ENCODE measurements at places on chromosomes 13 and 19. TPM values are rescaled to one million over a fixed set of nuclear protein-coding genes. Genes with fewer than 3 reads are reported as not detected.

- no peak for DNase-seq
Observed at GRCh38 chr13:89660752-89661151, 1686.7 kb upstream of the MIR17HG start.

DNA sequence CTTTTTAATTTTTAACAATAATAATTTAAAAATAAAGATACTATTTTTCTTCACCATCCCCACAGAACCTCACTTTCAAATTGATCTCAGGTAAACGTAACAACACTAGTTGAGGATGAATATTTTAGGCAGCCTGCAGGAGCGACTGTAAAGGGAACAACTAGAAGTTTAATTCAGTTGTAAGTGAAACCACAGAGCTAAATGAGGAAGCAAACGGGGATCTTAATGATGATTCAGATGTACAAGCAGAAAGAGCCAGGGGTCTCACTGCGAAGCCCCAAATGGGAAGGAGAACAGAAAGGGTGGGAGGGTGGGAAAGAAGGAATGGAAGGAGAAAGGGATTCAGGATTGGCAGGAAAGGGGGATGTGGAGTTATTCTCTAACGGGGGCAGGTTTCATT is 54.6 kb upstream of the RAP2A start:
- DNase-seq = no peak

- no peak for DNase-seq
Observed at GRCh38 chr13:25744178-25744577, 307.6 kb downstream of the SHISA2 start.

- peak; percentile 66 for DNase-seq
Observed at GRCh38 chr19:16117594-16118033, 5.9 kb downstream of the RAB8A start.

- DNase-seq = no peak
Observed at GRCh38 chr19:45123440-45123850, 30.5 kb downstream of the PPP1R37 start.

DNA sequence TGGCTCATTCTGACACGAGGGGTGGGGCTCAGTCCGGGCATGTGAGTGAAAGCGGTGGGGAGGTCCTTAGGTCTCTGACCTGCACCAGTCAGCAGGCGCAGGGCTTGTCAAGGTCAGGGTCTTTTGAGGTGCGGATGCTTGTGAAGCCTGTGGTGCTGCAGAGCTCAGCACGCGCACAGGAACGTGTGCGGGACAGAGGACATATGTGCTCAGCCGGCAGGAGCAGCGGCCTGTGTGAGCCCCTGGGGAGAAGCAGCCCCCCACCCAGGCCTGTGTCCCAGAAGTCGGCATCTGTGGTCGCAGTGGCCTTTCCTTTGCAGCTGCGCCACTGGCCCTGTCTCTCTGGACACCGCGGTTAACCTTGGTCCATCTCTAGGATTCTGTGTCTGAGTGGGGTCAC is 30.9 kb downstream of the ATP4B start:
- DNase-seq = no peak

DNA sequence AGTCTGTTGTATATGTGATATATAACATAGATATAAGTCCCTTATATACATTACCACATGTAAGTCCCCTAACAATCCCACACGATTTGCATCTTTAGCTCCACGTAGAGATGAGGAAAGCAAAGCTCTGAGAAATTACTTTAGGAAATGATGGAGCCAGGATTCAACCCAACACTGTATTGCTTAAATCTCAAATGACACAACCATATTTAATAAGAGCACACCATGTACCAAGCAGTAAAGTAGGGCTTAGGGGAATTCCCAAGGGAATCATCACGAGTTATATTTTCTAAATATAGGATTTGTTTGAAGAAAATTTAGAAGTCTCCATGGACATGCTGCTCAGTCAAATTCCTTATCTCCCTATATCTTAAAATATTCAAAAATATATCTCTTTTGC is 61.3 kb upstream of the POMP start:
- no peak for DNase-seq

DNA sequence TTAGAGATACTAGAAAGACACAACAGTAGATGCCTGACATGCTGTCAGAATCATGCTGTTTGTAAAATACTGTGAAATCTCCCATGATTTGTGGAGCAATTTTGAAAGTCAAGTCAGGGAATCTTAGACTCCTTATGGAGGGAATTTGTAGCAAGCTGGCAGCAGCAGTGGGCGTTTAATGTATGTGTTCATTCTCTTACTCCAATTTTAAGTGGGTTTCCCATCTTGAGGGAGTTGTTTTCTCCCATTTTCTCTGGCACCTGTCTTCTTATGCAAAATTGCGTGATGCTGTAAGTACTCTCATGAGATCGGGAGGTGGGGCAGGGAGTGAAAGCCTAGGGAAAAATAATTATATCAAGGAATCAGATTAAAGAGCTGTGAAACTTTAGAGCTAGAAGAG is 16.0 kb upstream of the GTF2F2 start:
- no peak for DNase-seq

- DNase-seq = no peak
Observed at GRCh38 chr19:33705090-33705847, 83.5 kb downstream of the CHST8 start.

GRCh38 chr13:31111136-31111535 is 50.6 kb downstream of the HSPH1 start:
- no peak for DNase-seq

- no peak for DNase-seq
Observed at GRCh38 chr19:45139286-45140143, 21.3 kb downstream of the NKPD1 start.

DNA sequence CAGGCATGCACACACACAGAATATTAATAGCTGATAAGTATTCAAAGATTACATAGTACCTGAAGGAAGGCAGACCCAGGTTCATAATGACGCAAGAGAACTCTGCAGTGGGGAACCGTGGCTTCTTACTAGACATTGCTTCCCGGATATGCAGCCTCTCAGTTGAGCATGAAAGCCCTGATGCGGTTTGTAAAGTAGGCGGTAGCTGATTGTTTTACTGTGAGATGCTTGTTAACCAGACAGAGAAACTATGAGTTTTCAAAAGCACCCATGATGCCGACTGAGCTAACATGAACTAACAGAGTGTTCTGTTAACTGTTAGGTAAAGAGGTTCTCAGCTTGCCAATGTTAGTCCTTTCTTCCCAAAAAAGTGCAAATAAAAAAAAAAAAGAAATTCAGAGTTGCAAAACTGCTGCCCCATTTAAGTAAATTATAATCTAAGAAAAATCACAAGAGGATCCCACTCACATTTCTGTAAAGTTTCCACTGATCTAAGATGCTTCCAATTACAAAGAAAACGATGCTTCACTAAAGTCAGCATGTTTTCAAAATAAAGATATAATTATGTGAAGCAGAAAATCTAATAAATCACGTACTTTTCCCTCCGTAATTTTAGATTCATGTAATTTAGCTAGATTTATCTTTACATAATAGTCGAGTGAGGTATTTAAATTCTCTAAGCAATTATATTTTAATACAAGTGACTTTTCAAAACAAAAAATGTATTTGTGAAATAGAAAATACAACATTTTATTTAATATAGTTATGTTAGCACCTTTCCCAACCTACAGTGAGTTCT is 2.2 kb downstream of the FLT1 start:
- DNase-seq = no peak

DNA sequence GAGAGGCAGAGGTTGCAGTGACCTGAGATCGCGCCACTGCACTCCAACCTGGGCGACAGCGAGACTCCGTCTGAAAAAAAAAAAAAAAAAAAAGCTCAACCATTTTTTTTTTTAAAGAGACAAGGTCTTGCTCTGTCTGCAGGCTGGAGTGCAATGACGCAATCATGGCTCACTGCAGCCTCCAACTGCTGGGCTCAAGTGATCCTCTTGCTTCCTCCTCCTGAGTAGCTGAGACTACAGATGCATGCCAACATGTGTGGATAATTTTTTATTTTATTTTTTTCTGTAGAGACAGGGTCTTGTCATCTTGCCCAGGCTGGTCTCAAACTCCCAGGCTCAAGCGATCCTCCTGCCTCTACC is 10.3 kb downstream of the EHD2 start:
- no peak for DNase-seq

GRCh38 chr13:111316161-111316730 is 4.2 kb upstream of the TEX29 start:
- no peak for DNase-seq

DNA sequence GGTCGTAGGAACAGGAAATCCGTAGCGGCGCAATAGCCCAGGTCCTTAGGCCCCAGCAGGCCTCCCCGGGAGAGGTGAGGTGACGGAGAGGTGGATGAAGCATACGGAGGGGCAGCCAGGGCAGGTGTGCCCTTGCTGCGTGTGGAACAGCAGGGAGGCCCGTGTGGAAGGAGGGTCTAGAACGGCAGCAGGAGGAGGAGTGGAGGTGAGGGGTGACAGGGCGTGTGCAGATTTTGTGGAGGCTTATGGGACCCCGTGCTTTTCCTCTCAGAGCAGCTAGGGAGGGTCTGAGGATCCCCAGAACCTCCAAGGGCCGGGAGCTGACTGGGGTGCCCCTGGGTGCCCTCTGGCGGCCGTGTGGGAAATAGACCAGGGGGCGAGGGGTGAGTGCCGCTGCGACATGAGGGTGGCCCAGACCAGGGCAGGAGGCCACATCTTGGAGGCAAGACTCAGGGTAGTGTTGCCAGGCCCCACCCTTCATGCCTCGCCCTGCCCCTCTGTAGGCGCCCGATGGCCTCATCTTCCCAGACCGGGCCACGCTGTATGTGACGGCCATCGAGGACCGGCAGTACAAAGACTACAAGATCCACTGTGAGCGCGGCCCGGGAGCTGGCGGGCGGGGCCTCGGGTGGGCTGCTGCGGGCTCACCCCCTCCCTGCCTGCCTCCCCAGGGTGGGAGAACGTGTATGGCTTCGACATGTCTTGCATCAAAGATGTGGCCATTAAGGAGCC is 5.0 kb upstream of the ADM5 start:
- no peak for DNase-seq

- no peak for DNase-seq
Observed at GRCh38 chr13:44680746-44681355, 104.7 kb upstream of the TSC22D1 start.

- DNase-seq = no peak
Observed at GRCh38 chr19:7788933-7789323, 25.9 kb downstream of the CLEC4M start.

- no peak for DNase-seq
Observed at GRCh38 chr13:20728579-20729311, 25.2 kb downstream of the IL17D start.

- no peak for DNase-seq
Observed at GRCh38 chr13:71727662-71728061, 139.3 kb downstream of the DACH1 start.

The MEIS3 gene
- 2.1 TPM for total RNA-seq

The GPR12 gene
- total RNA-seq = not detected

The TMED1 gene
- total RNA-seq = 12.8 TPM

The MISP3 gene
- 34.2 TPM for total RNA-seq

The KLK4 gene
- 1.1 TPM for total RNA-seq

The KLK2 gene
- total RNA-seq = not detected

Measured in mucosa of descending colon (tissue), 3 donors.